ENCODE measurements at places on chromosomes 3 and 15.

DNA sequence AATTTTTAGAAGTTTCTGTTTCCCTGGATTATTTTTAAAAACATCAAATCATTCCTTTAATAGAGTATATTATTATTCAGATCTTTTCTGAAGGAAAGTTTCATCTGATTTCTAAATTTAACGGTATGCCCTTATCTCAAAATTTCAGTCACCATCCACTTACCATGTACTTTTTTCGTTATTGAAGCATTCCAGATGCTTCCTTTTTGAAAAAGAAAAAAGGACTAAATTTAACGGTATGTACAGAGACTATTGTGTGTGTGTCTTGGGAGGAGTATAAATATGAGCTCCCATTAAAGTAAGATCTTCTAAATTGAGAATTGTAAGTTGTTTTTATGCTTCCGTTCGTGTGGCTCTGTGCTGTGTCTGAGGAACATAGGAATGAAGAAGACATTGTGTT is 517.4 kb upstream of the GOLIM4 start:
- no peak for DNase-seq

DNA sequence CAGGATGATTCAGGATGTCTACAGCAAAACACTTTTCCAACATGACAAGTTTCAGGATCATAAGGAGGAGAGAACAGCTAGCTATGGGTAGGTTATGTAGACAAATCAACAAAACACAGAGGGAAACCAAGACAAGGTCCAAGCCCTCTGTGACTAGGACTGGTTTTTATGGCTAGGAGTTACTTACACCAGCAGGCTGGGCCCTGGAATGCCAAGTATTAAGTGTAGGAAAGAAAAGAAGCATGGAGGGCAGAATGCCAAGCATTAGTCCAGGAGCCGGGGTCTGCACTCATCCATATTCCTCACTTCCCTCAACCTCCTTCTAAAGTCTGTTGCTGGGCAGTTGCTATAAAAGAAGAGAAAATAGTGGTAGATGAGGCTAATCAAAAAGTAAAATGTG is 35.3 kb upstream of the PPP2R3A start:
- no peak for DNase-seq

DNA sequence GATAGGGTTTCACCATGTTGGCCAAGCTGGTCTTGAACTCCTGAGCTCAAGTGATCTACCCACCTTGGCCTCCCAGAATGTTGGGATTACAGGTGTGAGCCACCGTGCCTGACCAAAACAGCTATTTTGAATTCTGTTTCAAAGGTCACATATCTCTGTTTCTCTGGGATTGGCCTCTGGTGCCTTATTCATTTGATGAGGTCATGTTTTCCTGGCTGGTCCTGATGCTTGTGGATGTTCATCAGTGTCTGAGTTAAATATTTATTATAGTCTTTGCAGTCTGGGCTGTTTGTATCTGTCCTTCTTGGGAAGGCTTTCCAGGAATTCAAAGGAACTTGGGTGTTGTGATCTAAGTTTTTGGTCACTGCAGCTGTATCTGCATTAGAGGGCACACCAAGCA is 5.1 kb downstream of the PATL2 start:
- DNase-seq, result no peak

DNA sequence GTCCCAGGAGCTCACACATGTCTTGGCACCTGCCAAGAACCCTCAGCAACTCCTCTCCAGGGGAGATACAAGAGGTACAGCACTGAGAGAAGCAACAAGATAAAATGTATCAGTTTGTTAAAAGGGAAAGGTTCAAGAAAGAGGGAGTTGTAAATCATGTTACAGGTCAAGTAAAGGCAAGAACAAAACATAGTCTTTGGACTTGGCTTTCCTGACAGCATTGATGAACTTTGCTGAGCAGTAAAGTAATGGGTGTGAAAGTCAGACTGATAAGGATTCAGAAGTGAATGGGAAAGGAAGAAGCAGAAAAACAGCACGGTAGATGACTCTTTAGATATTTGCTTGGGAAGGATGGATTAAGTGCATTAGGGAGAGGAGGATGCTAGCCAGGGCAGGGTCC is 27.1 kb downstream of the MBNL1 start:
- no peak for DNase-seq

GRCh38 chr3:156627946-156628569 is 46.3 kb upstream of the TIPARP start:
- no peak for DNase-seq

DNA sequence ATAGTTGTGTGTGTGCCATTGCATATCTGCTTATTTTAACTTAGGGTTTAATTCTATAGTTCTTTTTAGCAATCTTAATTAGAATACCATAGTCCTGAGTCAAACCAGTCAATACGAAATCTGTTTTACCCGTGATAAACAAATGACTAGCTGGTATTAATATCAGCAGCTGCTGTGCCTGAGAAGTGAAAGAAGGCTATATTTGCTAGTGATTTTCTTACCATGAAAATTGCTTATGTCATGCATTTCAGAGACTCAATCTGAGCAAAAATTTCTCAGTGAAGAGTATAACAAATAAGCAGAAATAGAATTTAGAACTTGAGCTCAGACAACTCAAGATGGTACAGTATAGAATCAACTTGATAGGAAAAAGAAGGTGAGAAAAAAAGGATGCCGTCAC is 820.4 kb downstream of the NAALADL2 start:
- DNase-seq, result no peak
